GM23248 (cell line): ENCODE measurements at places on chromosomes 12 and 14.

GRCh38 chr12:59858508-59859170, 262.8 kb downstream of the SLC16A7 start:
- H3K4me1 ChIP-seq: no peaks in the 10 kb centered on the region
- DNase-seq: no peak
- no peaks in the 10 kb centered on the region for H3K27me3 ChIP-seq
- no peaks in the 10 kb centered on the region for H3K36me3 ChIP-seq
- no peak overlapping the region for H3K27ac ChIP-seq
- no peak overlapping the region for H3K4me3 ChIP-seq

- no peaks in the 10 kb centered on the region for H3K4me1 ChIP-seq
- H3K27ac ChIP-seq: no peak overlapping the region
- H3K27me3 ChIP-seq: no peaks in the 10 kb centered on the region
- no peak overlapping the region for H3K4me3 ChIP-seq
These were observed 576.4 kb downstream of the SLC6A15 start for GRCh38 chr12:84336231-84336630.

DNA sequence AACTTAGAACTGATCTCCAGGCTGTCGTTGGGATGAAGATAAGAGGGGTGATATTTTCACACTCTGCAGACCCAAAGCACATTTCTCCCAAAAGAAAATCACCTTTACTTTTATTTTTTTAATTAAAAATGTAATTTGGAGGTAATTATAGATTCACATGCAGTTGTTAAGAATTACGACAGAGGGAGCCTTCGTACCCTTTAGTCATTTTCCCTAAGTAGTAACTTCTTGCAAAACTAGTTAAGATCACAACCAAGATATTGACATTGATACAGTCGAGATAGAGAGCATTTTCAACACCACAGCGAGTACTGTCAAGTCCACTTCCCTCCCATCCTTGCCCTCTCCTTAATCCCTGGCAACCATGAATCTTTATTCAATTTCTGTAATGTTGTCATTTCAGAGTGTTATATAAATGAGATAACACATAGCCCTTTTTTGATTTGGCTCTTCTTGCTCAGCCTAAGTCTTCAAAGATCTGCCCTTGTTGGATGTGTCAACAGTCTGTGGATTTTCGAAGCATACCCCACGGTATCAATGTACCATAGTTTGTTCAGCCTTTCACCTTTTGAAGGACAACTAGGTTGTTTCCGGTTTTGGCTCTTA, 39.6 kb downstream of the DNAH10 start:
- no peaks in the 10 kb centered on the region for H3K36me3 ChIP-seq
- H3K4me1 ChIP-seq: no peaks in the 10 kb centered on the region

GRCh38 chr14:57493467-57494181, at the start of gene CCDC198:
Gene CCDC198, minus strand, starts transcription at chr14:57493857. Its CDS starts 142 bp downstream, at chr14:57493715.
- H3K27me3 ChIP-seq: peaks cover 48% of the 10 kb centered on the region
- no peaks in the 10 kb centered on the region for H3K36me3 ChIP-seq
- peaks cover 10% of the 10 kb centered on the region; the same call in 1 of the 2 replicates for H3K4me1 ChIP-seq
- no peak within 1 kb of the TSS for H3K4me3 ChIP-seq

DNA sequence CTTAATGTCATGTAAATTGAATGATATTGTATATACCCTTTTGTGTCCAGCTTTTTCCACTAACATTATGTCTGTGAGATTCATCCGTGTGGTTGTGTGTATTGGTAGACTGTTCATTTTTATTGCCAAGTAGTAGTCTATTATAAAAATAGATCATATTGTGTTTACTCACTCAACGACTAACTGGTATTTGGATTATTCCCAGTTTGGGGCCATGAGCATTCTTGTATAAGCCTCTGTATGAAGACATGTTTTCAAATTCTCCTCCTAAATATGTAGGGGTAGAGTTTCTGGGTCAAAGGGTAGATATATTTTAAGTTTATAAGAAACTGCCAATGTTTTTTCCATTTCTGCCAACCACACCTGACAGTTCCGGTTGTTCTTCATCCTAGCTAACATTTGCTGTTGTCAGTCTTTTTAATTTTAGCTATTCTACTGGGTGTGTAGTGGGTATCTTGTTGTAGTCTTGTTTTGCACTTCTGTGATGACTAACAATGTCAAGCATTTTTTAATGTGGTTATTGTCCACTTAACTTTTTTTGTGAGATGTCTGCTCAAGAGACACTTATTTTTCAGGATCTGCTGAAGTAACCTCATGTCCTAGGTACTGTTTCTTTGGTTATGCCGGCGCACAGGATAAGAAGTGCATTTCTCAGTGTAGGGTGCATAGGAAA, 93.2 kb downstream of the DACT1 start:
- H3K27me3 ChIP-seq: no peaks in the 10 kb centered on the region
- H3K27ac ChIP-seq: peak overlapping the region; percentile 74
- peak; percentile 73 for DNase-seq
- H3K4me1 ChIP-seq: peaks cover 21% of the 10 kb centered on the region
- H3K4me3 ChIP-seq: peak overlapping the region; percentile 24; the same call in 1 of the 2 replicates

- H3K27ac ChIP-seq: no peak overlapping the region
- no peak overlapping the region for H3K4me3 ChIP-seq
- DNase-seq: peak; percentile 34
- no peaks in the 10 kb centered on the region for H3K27me3 ChIP-seq
- no peaks in the 10 kb centered on the region for H3K36me3 ChIP-seq
These were observed 8.1 kb upstream of the SLC15A5 start for GRCh38 chr12:16285586-16285985.

- no peak for DNase-seq
- no peak overlapping the region for H3K27ac ChIP-seq
- H3K27me3 ChIP-seq: no peaks in the 10 kb centered on the region
- H3K4me1 ChIP-seq: no peaks in the 10 kb centered on the region
These were observed 52.4 kb downstream of the ANAPC7 start for GRCh38 chr12:110351119-110351518.

DNA sequence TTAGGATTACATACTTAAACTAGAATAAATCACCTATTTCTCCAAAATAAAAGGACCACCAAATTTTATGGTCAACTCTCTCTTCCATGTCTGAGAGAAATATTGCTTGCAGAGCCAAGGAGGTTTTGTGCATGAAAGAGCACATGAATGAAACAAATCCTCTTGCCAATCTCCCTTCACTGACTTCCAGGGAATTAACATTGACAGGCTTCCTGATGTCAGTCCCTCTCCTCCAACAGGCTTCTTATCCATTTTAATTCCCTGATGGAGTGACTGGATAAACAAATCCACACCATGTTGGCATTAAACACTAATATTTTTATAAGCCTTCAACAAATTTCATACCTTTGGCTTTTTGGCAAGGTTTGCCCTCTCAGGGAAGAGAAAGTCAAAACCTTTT, 45.3 kb upstream of the CNTN1 start:
- H3K27ac ChIP-seq: no peak overlapping the region
- H3K27me3 ChIP-seq: no peaks in the 10 kb centered on the region
- H3K4me1 ChIP-seq: no peaks in the 10 kb centered on the region
- DNase-seq: no peak

- H3K36me3 ChIP-seq: no peaks in the 10 kb centered on the region
- H3K4me3 ChIP-seq: peak overlapping the region; percentile 84
- H3K4me1 ChIP-seq: peaks cover 5% of the 10 kb centered on the region; the same call in 1 of the 2 replicates
- H3K27me3 ChIP-seq: no peaks in the 10 kb centered on the region
- peak overlapping the region; percentile 61 for H3K27ac ChIP-seq
- peak; percentile 28 for DNase-seq
These were observed 1.6 kb downstream of the CEP170B start for GRCh38 chr14:104866451-104867370.

GRCh38 chr12:98418357-98419075, 96.9 kb upstream of the TMPO start:
- peak overlapping the region; percentile 60 for H3K27ac ChIP-seq
- peaks cover 28% of the 10 kb centered on the region for H3K4me1 ChIP-seq
- peak; percentile 99 for DNase-seq
- H3K4me3 ChIP-seq: peak overlapping the region; percentile 62
- no peaks in the 10 kb centered on the region for H3K36me3 ChIP-seq

DNA sequence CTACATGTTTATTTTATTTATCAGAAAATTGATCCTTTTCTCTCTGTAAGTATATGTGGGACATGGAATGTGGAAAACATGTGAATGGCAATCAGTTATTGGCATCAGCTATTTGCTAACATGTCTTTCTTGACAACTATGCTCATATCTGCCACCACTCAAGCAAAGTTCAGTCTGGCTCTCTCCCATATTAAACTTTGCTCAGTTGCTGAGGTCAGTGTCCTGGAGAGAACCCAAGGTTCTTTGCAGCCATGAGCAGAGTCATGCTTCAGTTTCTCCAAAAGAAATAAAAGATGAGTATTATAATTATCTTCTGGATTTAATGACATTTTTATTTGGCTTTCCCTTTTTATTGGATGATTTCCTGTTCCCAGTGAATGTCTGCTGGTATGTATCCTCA, 42.6 kb downstream of the A2M start:
- H3K4me3 ChIP-seq: no peak overlapping the region
- H3K27me3 ChIP-seq: no peaks in the 10 kb centered on the region
- H3K27ac ChIP-seq: no peak overlapping the region
- no peaks in the 10 kb centered on the region for H3K36me3 ChIP-seq
- H3K4me1 ChIP-seq: no peaks in the 10 kb centered on the region
- no peak for DNase-seq

GRCh38 chr12:3182426-3182825, 105.2 kb downstream of the TSPAN9 start:
- no peak overlapping the region for H3K27ac ChIP-seq
- DNase-seq: no peak
- no peaks in the 10 kb centered on the region for H3K4me1 ChIP-seq

GRCh38 chr12:19498099-19498498, 58.8 kb downstream of the AEBP2 start:
- H3K4me3 ChIP-seq: no peak overlapping the region
- H3K27ac ChIP-seq: no peak overlapping the region
- no peaks in the 10 kb centered on the region for H3K4me1 ChIP-seq

- H3K27me3 ChIP-seq: no peaks in the 10 kb centered on the region
- H3K36me3 ChIP-seq: no peaks in the 10 kb centered on the region
These were observed 129.5 kb downstream of the ETV6 start for GRCh38 chr12:11778713-11779685.

DNA sequence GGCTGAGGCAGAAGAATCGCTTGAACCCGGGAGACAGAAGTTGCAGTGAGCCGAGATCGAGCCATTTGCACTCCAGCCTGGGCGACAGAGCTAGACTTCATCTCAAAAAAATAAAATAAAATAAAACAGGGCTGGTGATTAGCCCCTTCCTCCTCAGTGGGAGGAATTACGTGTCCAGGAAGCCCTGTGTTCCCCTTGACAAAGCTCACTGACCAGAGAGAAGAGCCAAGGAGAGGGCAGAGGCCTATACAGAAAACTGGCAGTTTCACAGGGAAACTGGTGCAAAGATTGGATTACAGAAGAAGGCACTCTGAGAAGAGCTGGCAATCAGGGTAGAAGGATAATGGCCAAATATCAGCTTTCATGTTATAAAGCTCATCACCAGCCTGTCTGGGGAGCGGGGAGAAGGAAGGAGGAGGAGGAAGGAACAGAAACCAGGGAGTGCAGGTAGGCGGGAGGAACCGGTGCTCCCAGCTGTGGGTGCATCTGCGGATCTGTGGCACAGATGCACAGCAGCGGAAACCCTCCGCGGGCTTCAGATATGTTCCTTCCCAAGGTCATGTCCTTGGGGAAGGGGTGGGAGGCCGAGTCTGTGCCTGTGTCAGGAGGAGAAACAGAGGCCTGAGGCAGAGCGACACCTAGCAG, 6.7 kb downstream of the RAB15 start:
- DNase-seq: no peak
- H3K27me3 ChIP-seq: no peaks in the 10 kb centered on the region
- no peaks in the 10 kb centered on the region for H3K36me3 ChIP-seq
- H3K27ac ChIP-seq: no peak overlapping the region
- no peak overlapping the region for H3K4me3 ChIP-seq
- H3K4me1 ChIP-seq: no peaks in the 10 kb centered on the region

DNA sequence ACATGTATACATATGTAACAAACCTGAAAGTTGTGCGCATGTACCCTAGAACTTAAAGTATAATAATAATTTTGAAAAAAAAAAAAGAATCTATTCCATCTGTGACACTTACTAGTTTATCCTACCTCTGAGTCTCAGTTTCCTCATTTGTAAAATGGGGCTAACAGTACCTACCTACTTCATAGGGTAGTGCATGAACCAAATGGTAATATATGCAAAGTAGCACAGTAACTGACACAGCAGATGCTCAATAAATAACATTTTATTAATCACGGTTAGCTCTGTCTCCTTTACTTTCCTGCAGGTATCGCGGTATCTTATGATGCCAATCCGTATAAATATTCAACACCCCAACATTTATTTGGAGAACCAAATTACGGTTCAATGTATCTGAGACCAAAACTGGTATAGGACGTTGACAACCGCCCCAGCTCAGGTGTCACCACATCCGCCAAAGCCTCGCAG, 703 bp downstream of the TMED10 start:
- no peaks in the 10 kb centered on the region for H3K27me3 ChIP-seq
- no peaks in the 10 kb centered on the region for H3K36me3 ChIP-seq
- peak overlapping the region; percentile 94 for H3K27ac ChIP-seq
- no peak for DNase-seq
- H3K4me3 ChIP-seq: peak overlapping the region; percentile 81
- peaks cover 3% of the 10 kb centered on the region; the same call in 1 of the 2 replicates for H3K4me1 ChIP-seq

DNA sequence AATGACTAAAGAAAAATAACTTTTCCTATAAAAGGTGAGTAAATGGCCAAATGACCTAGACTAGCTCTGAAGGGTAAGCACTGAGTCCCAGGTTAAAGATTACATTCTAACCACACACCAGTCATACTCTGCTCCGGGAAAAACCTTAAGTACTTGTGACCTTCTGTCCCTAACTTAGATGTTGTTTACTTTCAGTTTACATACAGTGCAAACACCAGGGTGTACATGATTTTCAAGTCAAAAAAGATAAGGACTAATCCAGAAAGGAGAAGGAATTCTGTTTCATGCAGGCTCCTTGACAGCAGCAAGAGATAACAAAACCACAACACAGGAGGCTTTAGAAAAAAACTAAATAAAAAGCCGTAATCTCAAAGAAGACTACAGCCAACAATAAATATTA, 174.2 kb downstream of the PPM1H start:
- no peaks in the 10 kb centered on the region for H3K4me1 ChIP-seq
- H3K27me3 ChIP-seq: no peaks in the 10 kb centered on the region
- no peaks in the 10 kb centered on the region for H3K36me3 ChIP-seq
- DNase-seq: no peak
- no peak overlapping the region for H3K4me3 ChIP-seq
- H3K27ac ChIP-seq: no peak overlapping the region

DNA sequence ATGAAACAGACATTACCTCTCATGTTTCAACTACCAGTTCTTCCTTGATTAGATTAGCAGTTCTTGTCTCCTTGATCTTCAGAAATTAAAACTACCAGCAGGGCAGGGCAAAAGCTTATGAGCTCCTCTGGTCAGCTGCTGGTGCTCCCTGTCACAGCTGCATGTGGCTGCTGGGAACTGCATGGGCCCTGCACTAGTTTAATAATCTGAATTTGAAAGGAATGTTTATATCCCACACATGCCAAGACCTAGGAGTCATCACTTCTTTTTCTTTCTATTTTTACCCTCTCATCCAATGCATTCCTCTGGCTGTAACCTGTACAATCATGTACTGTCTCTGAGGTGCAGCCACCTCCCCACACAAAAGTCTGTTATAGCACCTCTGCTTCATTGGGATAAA, 73.9 kb downstream of the ARMH4 start:
- no peaks in the 10 kb centered on the region for H3K36me3 ChIP-seq
- peak overlapping the region; percentile 62 for H3K27ac ChIP-seq
- no peaks in the 10 kb centered on the region for H3K27me3 ChIP-seq
- DNase-seq: peak; percentile 79
- H3K4me1 ChIP-seq: peaks cover 46% of the 10 kb centered on the region

- no peak overlapping the region for H3K27ac ChIP-seq
- no peaks in the 10 kb centered on the region for H3K27me3 ChIP-seq
- DNase-seq: no peak
- no peak overlapping the region for H3K4me3 ChIP-seq
These were observed 2.6 kb downstream of the TAS2R14 start for GRCh38 chr12:10936506-10936905.
